ENCODE measurements at places on chromosomes 7 and 10.

DNA sequence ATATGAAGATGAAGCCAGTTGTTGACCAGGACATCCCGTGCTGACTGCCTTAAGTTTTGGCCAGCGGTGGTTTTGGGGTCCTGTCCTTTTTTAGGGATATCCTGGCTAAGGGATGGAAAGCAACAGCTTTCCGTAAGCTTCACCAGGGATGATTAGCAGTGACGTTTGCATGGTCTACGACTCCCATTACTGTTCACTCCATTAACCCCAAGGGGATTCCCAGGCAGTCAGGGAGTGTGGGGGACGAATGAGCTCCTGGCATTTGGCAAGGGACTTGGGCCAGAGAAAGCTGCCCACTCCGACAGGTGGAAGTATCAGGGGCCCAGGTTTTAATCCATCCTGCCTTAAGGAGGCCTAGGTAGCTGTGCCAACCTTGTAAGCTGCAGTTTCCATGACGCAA, 66.8 kb downstream of the ITGB1 start:
- DNase-seq: no peak

DNA sequence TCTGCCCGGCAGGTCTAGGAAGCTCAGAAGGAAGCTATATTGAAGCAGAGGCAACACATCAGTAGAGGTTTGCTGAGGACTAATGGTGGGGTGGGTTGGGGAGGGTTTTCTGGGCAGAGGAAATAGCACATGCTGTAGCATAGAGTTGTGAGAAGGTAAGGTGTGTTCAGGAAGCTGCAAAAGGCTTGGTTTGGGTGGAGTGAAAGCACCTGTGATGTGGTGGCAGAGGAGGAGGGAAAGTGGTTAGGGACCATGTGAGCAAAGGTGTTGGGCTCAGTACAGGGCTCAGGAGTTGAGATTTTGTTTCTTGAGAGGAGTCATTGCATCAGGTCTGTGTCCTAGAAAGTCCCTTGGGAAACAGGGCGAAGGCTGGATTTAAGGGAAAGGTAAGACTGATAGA, 294.6 kb downstream of the SORCS3 start:
- peak; percentile 41 for DNase-seq

DNA sequence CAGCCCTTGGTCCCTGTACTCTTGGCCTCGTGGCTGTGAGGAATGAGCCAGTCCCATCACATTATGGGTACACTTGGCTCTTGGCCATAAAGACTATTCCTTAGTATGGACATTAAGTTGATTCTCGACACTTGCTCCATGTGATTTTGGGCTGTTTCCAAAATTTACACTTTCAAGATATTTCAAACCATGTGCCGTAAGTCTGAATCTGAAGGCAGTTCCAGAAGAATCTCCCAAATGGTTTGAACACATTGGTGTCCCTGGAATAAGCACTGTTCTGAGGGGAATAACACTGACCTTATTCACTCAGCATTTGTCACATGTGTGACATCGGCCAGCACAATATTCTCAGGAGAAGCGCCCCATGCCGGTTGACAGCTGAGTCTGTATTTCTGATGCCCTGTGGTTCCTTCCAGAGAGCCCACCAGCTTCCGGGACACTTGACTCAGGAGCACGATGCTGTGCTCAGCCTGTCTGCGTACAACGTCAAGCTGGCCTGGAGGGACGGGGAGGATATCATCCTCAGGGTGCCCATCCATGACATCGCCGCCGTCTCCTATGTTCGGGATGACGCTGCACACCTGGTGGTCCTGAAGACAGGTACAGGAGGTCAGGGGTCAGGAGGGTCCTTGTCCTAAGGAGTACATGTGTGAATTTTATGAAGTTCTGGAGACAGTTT, 24.6 kb downstream of the NACAD start:
- no peak for DNase-seq

- DNase-seq: no peak
These were observed 50.1 kb upstream of the ELN start for GRCh38 chr7:73977619-73978618.

GRCh38 chr10:106310596-106310995, 853.9 kb downstream of the SORCS1 start:
- no peak for DNase-seq

DNA sequence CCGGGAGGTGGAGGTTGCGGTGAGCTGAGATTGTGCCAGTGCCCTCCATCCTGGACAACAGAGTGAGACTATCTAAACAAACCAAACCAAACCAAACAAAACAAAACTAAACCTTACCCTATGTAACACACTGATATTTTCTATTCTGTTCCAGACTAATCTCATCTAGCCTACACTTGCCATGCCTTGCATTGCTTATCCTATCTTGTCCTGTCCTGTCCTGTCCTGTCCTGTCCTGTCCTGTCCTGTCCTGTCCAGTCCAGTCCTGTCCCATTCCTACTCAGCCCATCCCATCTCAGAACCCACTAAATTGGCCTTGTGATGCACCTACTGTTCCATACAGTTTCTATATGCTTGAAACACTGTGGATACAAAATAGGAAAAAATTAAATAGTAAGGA, 64.7 kb upstream of the HDAC9 start:
- DNase-seq: no peak

DNA sequence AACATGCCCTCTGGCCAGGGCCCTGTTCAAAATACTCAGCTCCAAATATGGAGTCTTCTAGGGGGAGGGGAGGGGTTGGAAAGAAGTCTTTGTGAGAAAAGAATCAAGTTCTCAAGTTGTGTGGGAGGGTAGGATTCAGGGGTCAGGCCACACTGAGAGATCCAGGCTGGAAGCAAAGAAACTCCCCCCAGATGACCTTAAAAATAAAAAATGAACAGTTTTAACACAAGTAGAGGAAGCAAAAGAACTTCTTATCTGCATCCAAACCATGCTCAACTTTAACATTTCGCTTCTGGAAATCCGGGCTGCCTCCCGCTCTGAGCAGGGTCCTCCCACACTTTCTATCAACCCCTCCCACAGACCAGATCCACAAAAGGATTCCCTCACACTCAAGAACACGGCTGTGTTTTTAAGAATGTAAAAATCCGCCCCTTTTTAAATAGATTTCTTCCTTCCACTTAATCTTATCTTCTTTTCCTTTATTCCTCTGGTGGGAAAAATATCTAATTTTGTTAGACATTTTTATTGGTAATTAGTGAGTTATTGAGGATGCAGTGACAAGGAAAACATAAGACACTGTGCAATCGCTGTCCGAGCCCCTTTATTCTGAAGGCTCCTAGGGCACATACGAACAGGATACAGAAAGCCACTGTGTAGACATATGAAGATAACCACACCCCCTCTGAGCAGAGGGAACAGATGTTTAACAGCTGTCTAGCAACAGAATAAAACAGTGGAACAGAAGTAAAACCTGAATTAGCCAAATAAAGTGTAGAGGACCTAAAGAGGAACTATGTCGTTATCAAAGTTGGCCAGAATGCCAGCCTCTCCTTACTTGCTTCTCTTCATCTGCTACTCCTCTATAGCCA, 43.8 kb downstream of the CYTH3 start:
- DNase-seq: peak; percentile 6

DNA sequence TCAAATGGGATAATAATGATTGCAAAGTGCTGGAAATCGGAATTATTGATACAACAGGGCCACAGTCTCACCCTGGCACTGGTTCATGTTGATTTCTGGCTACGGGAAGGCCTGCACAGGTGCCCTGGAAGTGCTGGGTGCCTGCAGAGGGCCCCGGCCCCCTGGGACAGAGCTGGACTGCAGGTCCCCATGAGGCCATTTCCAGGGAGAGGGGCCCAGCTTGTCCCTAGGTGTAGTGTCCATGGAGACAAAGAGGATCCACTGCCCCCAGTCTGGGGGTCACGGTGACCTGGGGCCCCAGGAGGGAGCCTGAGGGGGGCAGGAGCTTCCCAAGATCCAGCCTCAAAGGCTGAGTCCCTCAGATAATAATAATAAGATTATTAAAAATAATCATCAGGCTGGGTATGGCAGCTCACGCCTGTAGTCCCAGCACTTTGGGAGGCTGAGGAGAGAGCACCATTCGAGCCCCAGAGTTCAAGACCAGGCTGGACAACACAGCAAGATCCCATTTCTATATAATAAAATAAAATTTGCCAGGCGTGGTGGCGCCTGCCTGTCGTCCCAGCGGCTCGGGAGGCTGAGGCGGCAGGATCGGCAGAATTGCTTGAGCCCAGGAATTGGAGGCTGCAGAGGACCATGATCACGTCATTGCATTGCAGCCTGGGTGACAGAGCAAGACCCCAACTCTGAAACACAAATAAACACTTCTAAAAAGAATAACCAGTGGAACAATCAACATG, 98.1 kb downstream of the MICALL2 start:
- DNase-seq: no peak

DNA sequence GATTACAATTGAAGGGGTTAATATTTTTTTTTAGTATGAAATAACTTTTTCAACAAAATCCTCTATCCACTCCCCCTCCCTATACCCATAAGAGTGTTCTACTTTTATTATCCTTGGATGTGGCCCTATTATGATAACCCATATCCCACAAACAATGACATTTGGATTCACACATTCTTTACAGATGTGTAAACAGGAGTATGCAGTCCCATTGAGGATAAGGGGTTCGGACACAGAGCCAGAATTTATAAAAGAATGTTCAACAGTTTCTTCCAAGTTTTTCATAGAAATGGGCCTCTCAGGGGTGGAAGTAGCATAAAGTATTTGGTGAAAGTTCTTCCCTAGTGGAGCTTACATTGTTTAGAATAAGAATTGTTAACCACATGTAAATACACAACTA, 16.1 kb upstream of the PCLO start:
- no peak for DNase-seq

DNA sequence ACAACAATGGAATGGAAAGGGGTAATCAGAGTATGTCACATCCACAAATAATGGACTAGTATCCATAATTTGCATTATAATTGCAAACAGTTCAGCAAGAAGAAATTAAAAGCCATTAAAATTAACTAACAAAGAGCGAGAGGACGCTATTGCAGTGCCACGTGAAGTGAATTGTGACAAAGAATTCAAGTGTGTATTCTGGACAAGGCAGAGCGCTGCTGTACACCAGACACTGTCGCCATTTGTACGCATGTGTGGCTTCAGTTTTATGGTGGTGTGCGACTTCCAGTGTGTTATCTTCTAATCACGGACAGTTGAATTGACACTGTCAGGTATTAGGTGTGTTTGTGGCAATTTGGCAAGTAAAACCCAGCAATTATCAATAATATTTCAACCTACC, 11.3 kb downstream of the CYP3A5 start:
- DNase-seq: no peak

DNA sequence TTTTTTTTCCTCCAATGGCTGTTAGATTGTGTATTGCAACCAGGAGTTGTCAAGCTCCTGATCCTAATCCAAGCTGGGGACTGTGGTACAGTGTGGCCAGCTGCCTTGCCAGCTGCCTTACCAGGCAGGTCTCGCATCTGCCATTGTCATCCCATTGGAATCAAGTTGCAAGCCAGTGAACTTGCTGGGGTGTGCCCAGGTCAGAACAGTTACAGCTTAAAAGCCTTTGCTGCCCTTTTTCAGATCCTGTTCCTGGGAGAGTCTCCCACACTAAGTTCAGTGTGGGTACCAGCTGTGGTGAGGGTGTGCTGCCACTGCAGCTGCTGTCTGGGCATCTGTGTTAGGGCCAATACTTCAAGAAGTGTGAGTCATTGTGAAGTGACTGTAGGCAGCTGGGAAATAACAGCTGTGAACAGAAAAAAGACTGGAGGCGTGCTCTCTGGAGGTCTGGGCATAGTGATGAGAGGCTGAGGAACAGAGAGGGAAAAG, 72.8 kb downstream of the CCNY start:
- DNase-seq: no peak

DNA sequence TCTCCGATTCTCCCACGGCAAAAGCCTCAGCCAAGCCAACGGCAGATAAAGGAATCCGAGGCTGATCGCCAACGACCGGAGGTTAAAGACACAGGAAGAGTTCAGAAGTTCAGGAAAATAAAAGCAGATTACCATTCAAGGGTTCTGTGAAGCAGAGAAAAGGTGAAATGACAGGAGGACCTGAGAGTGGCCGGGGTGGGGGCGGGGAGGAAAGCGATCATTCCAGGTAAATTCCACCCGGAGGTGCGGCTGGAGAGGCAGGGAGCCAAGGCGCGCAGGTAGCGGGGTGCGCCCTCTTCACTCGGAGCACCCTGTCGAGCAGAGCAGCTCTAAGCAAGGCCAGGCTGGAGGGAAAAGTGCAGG, 35.3 kb upstream of the SEPHS1 start:
- DNase-seq: no peak
